ENCODE measurements at places on chromosomes 7 and 10. TPM values are rescaled to one million over a fixed set of nuclear protein-coding genes. Genes with fewer than 3 reads are reported as not detected.

DNA sequence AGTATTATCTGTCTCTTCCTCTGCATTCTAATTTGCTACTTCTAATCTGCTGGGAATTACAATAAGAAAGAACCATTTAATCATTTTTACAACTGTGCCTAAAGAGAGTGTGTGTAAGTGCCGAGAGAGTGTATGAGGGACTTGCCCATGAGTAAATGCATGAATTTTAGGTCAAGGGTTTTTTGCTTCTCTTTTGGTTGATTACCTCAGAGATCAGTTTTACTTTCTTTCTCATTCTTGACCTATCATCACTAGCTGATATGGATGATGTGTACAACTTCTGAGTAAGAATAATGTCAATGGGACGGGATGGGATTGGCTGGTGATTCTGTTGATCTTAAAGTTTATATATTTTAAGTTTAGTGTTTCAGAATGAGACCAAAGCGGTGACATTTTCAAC lies 47.8 kb downstream of the IKZF1 start:
- H3K4me3 ChIP-seq: no peak overlapping the region
- no peaks in the 10 kb centered on the region for H3K4me1 ChIP-seq
- peaks cover 44% of the 10 kb centered on the region for H3K27me3 ChIP-seq
- H3K36me3 ChIP-seq: no peaks in the 10 kb centered on the region
- H3K27ac ChIP-seq: no peak overlapping the region

- no peaks in the 10 kb centered on the region for H3K4me1 ChIP-seq
- peak; percentile 71 for DNase-seq
- H3K27me3 ChIP-seq: peaks cover 12% of the 10 kb centered on the region
- H3K36me3 ChIP-seq: no peaks in the 10 kb centered on the region
- H3K4me3 ChIP-seq: no peak overlapping the region
These were observed 23.5 kb downstream of the YKT6 start for GRCh38 chr7:44224080-44224973.

DNA sequence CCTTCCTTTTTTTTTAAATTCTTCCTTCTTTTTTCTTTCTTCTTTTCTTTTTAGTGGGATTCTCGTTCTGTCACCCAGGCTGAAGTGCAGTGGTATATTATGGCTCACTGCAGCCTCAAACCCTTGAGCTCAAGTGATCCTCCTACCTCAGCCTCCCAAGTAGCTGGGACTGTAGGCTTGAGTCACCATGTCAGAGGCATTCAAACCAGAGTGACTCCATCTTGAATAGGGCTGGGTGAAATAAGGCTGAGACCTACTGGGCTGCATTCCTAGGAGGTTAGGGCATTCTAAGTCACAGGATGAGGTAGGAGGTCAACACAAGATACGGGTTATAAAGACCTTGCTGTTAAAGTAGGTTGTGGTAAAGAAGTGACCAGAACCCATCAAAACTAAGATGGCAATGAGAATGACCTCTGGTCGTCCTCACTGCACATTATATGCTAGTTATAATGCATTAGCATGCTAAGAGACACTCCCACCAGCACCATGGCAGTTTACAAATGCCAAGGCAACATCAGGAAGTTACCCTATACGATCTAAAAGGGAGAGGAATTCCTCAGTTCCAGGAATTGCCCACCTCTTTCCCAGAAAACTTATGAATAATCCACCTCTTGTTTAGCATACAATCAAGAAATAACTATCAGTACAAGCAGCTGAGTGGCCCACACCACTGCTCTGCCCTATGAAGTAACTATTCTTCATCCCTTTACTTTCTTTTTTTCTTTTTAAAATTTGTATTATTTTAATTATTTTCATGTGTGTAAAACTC lies 99.0 kb upstream of the ITGB1 start:
- no peak for DNase-seq
- H3K36me3 ChIP-seq: no peaks in the 10 kb centered on the region
- no peaks in the 10 kb centered on the region for H3K27me3 ChIP-seq
- H3K4me1 ChIP-seq: peaks cover 15% of the 10 kb centered on the region

- H3K36me3 ChIP-seq: peaks cover 5% of the 10 kb centered on the region
- no peak overlapping the region for H3K4me3 ChIP-seq
- peaks cover 5% of the 10 kb centered on the region for H3K4me1 ChIP-seq
- H3K27me3 ChIP-seq: peaks cover 24% of the 10 kb centered on the region
- no peak for DNase-seq
These were observed 85.3 kb upstream of the CCDC6 start for GRCh38 chr10:59991661-59992060.

GRCh38 chr7:101379302-101379701 lies 16.6 kb downstream of the COL26A1 start:
- H3K27ac ChIP-seq: peak overlapping the region; percentile 95
- no peak for DNase-seq
- H3K27me3 ChIP-seq: no peaks in the 10 kb centered on the region

Gene SPDYE2B
- not detected for total RNA-seq

- H3K36me3 ChIP-seq: no peaks in the 10 kb centered on the region
- DNase-seq: no peak
- no peak overlapping the region for H3K27ac ChIP-seq
- no peaks in the 10 kb centered on the region for H3K27me3 ChIP-seq
- H3K4me3 ChIP-seq: no peak overlapping the region
These were observed 90.7 kb downstream of the SRPK2 start for GRCh38 chr7:105297985-105298384.

Gene RET
- not detected for total RNA-seq

GRCh38 chr10:90787393-90788198 lies 70.2 kb downstream of the HTR7 start:
- DNase-seq: no peak

- no peaks in the 10 kb centered on the region for H3K36me3 ChIP-seq
- DNase-seq: no peak
- peaks cover 27% of the 10 kb centered on the region for H3K27me3 ChIP-seq
- H3K27ac ChIP-seq: no peak overlapping the region
- H3K4me3 ChIP-seq: no peak overlapping the region
These were observed 1.1 kb downstream of the EPHA1 start for GRCh38 chr7:143407287-143408251.

DNA sequence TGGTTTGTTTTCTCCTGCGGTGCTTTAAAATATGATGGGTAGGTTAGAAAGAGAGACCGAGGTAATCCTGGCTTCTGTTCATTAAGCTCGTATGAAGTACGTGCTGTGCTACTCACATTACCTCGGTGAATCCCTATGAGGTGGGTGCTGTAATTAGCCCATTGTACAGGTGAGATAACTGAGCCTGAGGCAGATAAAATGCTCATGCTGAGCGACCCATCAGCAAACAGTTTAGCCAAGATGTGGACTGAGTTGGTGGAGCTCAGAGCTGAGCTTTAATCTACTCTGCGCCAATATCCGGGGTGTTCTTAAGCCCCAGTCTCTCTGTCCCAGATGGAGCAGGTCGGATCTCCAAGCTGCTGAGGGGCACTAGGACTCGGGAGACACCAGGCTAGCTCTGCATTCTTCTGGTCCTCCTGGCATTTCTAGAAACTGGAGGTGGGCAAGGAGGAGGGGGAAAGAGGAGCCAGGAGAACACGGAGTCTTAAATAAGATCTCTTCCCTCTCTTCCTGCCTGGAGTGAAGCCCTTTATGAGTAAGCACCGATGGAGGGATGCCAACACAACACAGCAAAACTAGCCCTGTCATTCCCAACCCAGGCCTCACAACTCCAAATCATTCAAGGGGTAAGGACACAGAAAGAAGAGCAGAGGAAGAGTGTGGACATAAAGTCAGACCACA lies 458.5 kb downstream of the KCNMA1 start:
- peaks cover 2% of the 10 kb centered on the region for H3K36me3 ChIP-seq
- no peak for DNase-seq
- peak overlapping the region; percentile 72 for H3K27ac ChIP-seq
- peaks cover 47% of the 10 kb centered on the region for H3K4me1 ChIP-seq
- no peak overlapping the region for H3K4me3 ChIP-seq

- H3K4me3 ChIP-seq: no peak overlapping the region
- H3K4me1 ChIP-seq: peaks cover 20% of the 10 kb centered on the region
- H3K27me3 ChIP-seq: no peaks in the 10 kb centered on the region
- no peaks in the 10 kb centered on the region for H3K36me3 ChIP-seq
- DNase-seq: no peak
- H3K27ac ChIP-seq: no peak overlapping the region
These were observed 66.0 kb downstream of the CNNM2 start for GRCh38 chr10:102984086-102984485.

Gene ATG9B
- total RNA-seq: not detected

- DNase-seq: no peak
- peaks cover 29% of the 10 kb centered on the region for H3K4me1 ChIP-seq
- H3K27me3 ChIP-seq: no peaks in the 10 kb centered on the region
- H3K36me3 ChIP-seq: peaks cover 37% of the 10 kb centered on the region
These were observed 88.3 kb upstream of the MXI1 start for GRCh38 chr10:110118891-110119621.

Gene FXYD4
- not detected for total RNA-seq

GRCh38 chr7:120407010-120407409 lies 134.0 kb downstream of the KCND2 start:
- H3K4me1 ChIP-seq: peaks cover 11% of the 10 kb centered on the region
- H3K27me3 ChIP-seq: no peaks in the 10 kb centered on the region
- H3K4me3 ChIP-seq: no peak overlapping the region
- DNase-seq: no peak

DNA sequence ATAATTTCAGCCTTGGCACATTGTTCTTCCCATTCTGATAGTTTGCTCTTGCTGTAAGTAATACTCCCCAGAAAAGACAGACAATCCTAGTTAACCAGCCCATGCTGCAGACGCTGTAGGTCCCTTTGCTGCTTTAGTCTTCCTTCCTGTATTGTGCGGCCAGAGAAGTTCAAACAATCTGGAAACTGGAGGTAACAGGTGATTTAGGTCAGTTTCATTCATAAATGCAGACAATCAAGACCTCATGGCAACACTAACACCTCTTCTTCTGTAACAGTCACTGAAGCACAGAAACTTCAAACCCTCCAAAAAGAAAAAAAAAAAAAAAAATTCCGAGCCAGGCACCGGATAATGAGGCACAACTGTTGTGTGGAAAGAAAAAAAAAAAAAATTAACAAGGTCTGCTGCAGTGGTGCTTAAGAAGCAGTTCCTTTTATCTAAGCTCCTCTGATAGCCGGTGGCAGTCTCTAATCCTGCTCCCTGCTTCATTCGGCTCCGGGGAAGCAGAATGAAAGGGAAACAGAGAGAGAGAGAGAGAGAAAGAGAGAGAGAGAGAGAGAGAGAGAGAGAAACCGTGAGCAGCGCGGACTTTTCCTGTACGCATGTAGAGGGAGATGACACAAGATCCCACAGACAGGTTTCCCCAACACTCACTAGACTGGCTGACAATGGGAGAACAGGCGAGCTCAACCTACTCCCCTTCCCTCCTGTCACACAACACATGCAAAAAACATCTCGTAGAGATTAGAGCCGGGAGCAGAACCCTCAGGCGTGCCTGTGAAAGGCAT lies at the start of gene SEMA3A:
SEMA3A (minus strand) TSS at position 306 of the 788 bp plus-strand sequence; CDS start at position 103, 203 bp downstream.
- peak within 1 kb of the TSS; percentile 92 for H3K4me3 ChIP-seq
- H3K27ac ChIP-seq: peak within 1 kb of the TSS; percentile 85
- peaks cover 23% of the 10 kb centered on the region for H3K4me1 ChIP-seq
- no peak for DNase-seq
- H3K36me3 ChIP-seq: no peaks in the 10 kb centered on the region

Gene TLX1
- total RNA-seq: not detected

GRCh38 chr10:33721509-33721908 lies 387.0 kb upstream of the NRP1 start:
- no peak overlapping the region for H3K4me3 ChIP-seq
- H3K36me3 ChIP-seq: peaks cover 1% of the 10 kb centered on the region
- no peak for DNase-seq
- peak overlapping the region; percentile 79 for H3K27ac ChIP-seq
- H3K4me1 ChIP-seq: peaks cover 11% of the 10 kb centered on the region
- no peaks in the 10 kb centered on the region for H3K27me3 ChIP-seq

Gene ANLN
- total RNA-seq: 33.2 TPM

Gene RSPH10B
- total RNA-seq: not detected

DNA sequence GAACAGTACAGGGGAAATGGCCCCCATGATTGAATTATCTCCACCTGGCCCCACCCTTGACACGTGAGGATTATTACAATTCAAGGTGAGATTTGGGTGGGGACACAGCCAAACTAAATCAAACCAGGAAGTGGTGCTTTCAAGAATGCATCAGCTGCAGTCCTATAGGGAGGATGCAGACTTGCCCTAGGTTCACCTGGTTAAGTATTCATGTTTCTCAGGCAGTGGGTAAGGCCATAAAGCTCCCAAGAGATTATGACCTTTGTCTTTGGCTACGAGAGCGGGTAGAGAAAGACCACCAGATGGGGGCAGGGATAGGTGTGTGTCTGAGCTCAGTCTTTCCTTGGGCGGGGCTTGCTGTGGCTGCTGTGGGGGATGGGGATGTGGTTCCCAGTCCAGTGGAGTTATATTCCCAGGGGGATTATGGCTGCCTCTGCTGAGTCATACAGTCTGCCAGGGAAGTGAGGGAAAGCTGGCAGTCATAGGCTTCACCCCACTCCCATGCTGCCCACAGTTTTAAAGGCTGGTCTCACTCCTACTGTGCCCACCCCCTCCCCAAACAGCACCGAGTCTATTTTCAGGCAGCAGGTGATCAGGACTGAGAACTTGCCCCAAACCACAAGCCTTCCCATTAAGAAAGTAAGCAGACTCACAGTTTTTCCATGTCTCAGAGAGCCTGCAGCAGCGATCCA lies 8.4 kb upstream of the R3HCC1L start:
- peaks cover 27% of the 10 kb centered on the region for H3K27me3 ChIP-seq
- peaks cover 8% of the 10 kb centered on the region for H3K36me3 ChIP-seq
- no peak overlapping the region for H3K27ac ChIP-seq
- no peak for DNase-seq

Gene PRLHR
- total RNA-seq: not detected

GRCh38 chr10:95375418-95375817 lies 84.6 kb upstream of the PDLIM1 start:
- no peak overlapping the region for H3K4me3 ChIP-seq
- H3K27ac ChIP-seq: no peak overlapping the region
- DNase-seq: no peak

Gene GPER1
- total RNA-seq: 5.7 TPM

DNA sequence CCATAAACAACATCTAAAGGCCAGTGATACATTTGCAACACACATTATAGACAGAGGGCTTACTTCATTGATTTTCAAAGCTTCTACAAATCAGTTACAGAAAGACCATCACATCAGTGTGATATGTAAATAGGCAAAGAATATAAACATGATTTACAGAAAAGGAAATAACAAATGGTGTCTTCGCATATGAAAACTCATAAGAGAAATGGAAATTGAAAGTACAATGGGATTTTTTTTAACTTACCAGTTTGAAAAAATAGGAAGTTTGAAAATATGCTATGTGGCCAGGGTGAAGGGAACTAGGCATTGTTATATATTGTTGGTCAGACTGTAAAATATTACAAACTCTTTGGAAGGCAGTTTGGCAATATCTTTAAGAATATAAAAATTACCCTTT lies 27.3 kb downstream of the SEC23IP start:
- peaks cover 6% of the 10 kb centered on the region for H3K4me1 ChIP-seq
- no peak for DNase-seq
- H3K36me3 ChIP-seq: peaks cover 30% of the 10 kb centered on the region
- no peak overlapping the region for H3K27ac ChIP-seq
- H3K4me3 ChIP-seq: no peak overlapping the region

DNA sequence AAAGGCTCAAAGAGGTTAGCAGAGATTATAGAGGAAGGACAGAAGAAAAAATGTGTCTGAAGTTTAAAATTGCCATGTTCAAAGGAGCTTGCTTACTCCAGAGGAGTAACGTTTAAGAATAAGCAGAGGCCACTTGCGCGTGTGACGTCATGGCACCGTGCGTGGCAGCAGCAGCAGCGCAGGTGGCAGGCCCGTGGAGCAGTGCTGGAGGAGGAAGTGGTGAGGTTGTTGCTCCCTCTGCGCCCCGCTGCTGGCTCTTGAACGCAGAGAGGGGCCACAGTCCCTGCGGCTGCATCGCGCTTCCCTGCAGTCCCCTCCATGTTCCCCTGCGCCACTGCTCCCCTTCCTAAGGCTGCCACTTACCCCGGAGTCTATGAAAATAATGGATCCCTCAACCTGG lies 37.5 kb downstream of the GDI2 start:
- peaks cover 47% of the 10 kb centered on the region for H3K4me1 ChIP-seq
- H3K27me3 ChIP-seq: no peaks in the 10 kb centered on the region
- H3K36me3 ChIP-seq: peaks cover 19% of the 10 kb centered on the region
- no peak overlapping the region for H3K4me3 ChIP-seq
- H3K27ac ChIP-seq: peak overlapping the region; percentile 62
- no peak for DNase-seq

All from chondrocyte (in vitro differentiated cells).